Activated naive CD8-positive, alpha-beta T cell treated with anti-CD3 and anti-CD28 coated beads, Interleukin-2, amount 10 ng/mL, durations not matched to agents 7 days and 5 days (primary cell): ENCODE measurements at places on chromosomes 3 and 15. TPM values are rescaled to one million over a fixed set of nuclear protein-coding genes. Genes with fewer than 3 reads are reported as not detected.

GRCh38 chr3:6281662-6282061, 579.3 kb upstream of the GRM7 start:
- no peaks in the 10 kb centered on the region for H3K4me1 ChIP-seq
- DNase-seq = no peak
- H3K4me3 ChIP-seq = no peak overlapping the region
- no peaks in the 10 kb centered on the region for H3K36me3 ChIP-seq
- no peaks in the 10 kb centered on the region for H3K27me3 ChIP-seq

DNA sequence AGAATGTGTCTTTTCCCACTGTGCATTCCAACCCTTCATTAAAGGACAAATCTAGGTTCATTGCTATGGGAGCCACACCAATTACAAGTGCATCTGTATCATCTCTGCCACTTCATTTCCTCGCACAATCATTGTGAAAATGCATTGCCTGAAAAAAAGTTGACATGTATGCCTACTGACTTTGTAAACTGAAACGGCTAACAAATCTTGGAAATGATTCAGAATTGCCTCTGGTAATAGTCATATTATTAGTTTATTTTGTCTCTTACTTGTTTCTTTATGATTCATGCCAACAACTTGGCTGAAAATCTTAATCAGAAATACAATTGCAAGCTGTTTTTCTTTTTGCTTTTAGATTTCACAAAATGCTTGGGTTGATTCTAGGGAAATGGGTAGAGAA, 497.1 kb downstream of the ZIC1 start:
- DNase-seq = no peak
- no peaks in the 10 kb centered on the region for H3K36me3 ChIP-seq
- no peaks in the 10 kb centered on the region for H3K4me1 ChIP-seq
- no peaks in the 10 kb centered on the region for H3K27me3 ChIP-seq
- no peak overlapping the region for H3K27ac ChIP-seq

- no peaks in the 10 kb centered on the region for H3K36me3 ChIP-seq
- peaks cover 31% of the 10 kb centered on the region for H3K4me1 ChIP-seq
- DNase-seq = no peak
Observed at GRCh38 chr3:123347691-123348264, 101.1 kb downstream of the ADCY5 start.

- DNase-seq = peak; percentile 63
- no peak overlapping the region for H3K27ac ChIP-seq
- no peak overlapping the region for H3K4me3 ChIP-seq
- no peaks in the 10 kb centered on the region for H3K27me3 ChIP-seq
- peaks cover 33% of the 10 kb centered on the region for H3K4me1 ChIP-seq
- no peaks in the 10 kb centered on the region for H3K36me3 ChIP-seq
Observed at GRCh38 chr15:28975766-28976179, 90.0 kb downstream of the APBA2 start.

DNA sequence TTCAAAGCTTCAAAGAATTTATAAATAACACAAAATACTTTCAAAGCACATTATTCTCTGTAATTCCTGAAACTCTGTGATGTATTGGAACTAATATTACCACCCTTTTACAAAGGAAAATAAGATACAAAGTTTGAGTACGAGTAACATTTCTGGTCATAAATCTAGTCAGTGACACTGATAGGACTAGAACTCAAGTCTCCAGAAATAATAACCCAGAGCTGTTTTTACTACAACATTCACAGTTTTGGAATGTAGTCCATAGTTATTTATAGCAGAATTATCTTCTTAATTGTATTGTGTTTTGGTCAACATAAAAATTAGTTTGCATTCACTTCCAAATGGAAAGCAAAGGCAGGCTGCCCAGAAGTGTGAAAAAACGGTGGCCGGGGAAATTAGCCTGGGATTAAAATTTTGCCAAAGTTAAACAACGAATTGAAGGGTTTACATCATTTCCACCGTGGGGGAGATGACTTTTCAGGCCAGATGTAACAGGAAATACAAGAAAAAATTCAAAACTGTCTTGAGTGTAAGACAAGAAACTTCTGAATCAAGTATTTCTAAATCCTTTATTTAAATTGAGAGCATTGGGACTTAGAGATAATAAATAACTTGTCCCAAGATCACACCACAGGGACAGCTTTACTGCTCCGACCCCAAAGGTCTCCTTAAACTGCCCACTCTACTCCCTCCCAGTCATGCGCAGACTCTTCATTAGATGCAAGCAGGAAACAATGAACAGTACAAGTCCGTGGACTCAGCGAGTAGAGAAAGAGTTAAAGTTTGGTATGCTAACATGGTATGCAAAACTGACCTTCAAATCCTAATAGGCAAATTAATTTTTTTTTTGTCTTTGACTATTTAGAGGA, 74.3 kb upstream of the VGLL4 start:
- H3K27me3 ChIP-seq = peaks cover 14% of the 10 kb centered on the region
- H3K27ac ChIP-seq = peak overlapping the region; percentile 82
- peaks cover 1% of the 10 kb centered on the region for H3K36me3 ChIP-seq
- peak overlapping the region; percentile 94 for H3K4me3 ChIP-seq
- peaks cover 18% of the 10 kb centered on the region for H3K4me1 ChIP-seq

- H3K4me1 ChIP-seq = peaks cover 2% of the 10 kb centered on the region
- H3K4me3 ChIP-seq = peak within 1 kb of the TSS; percentile 9
- peaks cover 66% of the 10 kb centered on the region for H3K27me3 ChIP-seq
- H3K36me3 ChIP-seq = no peaks in the 10 kb centered on the region
- H3K27ac ChIP-seq = no peak within 1 kb of the TSS
Observed at GRCh38 chr3:33218446-33219174, at the start of gene SUSD5. Gene SUSD5, minus strand, starts transcription at chr3:33218810. Its CDS starts 13 bp downstream, at chr3:33218797.

DNA sequence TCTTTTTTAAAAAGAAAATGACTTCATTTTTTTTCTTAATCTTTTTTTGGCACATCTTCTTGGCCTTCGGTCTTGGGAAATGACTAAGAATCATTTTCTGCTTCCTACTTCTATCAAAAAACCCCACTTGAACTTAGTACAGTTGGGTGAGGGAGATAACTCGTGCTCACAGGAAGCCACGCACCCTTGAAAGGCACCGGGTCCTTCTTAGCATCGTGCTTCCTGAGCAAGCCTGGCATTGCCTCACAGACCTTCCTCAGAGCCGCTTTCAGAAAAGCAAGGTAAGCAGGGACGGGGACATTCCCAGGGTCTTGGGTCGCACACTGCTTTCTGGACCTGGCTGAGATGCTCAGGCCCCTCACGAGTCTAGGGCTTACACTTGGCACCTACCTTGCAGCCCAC, at the start of gene CCR4:
Gene CCR4, plus strand, starts transcription at position 235 of the 402 bp plus-strand sequence. CDS start 1,779 bp downstream, outside the sequence.
- H3K27ac ChIP-seq = peak within 1 kb of the TSS; percentile 21
- H3K4me1 ChIP-seq = peaks cover 15% of the 10 kb centered on the region
- no peaks in the 10 kb centered on the region for H3K36me3 ChIP-seq
- no peak for DNase-seq

- H3K27ac ChIP-seq = no peak overlapping the region
- no peaks in the 10 kb centered on the region for H3K4me1 ChIP-seq
- no peak for DNase-seq
- H3K4me3 ChIP-seq = no peak overlapping the region
- no peaks in the 10 kb centered on the region for H3K36me3 ChIP-seq
Observed at GRCh38 chr15:71202712-71203111, 87.4 kb downstream of the THSD4 start.

GRCh38 chr3:10198761-10199649, 34.3 kb downstream of the IRAK2 start:
- peak overlapping the region; percentile 96 for H3K27ac ChIP-seq
- H3K4me3 ChIP-seq = peak overlapping the region; percentile 72
- peaks cover 61% of the 10 kb centered on the region for H3K4me1 ChIP-seq

DNA sequence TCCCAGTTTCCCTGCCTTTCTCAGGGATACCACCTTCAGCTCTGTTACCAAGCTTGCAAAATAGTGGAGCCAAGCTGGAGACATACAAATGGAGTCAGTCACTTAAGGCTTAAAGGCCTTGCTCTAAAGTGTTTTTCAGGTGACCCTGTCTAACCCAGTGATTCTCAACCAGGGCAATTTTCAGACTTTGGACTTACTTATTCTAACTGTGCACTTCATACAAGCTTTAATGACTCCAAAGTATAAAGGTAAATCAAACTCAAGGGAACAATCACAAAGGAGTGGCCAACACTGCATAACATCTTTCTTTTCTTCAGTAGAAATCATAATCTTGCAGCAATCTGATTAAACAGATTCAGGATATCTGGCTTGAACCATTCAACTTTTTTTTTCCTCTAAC, 9.4 kb downstream of the ANO10 start:
- no peak overlapping the region for H3K4me3 ChIP-seq
- H3K36me3 ChIP-seq = peaks cover 2% of the 10 kb centered on the region
- no peak for DNase-seq
- no peak overlapping the region for H3K27ac ChIP-seq
- H3K27me3 ChIP-seq = peaks cover 2% of the 10 kb centered on the region

GRCh38 chr3:167666563-167666962, 12.8 kb upstream of the WDR49 start:
- no peaks in the 10 kb centered on the region for H3K4me1 ChIP-seq
- no peaks in the 10 kb centered on the region for H3K27me3 ChIP-seq
- H3K36me3 ChIP-seq = no peaks in the 10 kb centered on the region
- DNase-seq = no peak
- no peak overlapping the region for H3K4me3 ChIP-seq
- H3K27ac ChIP-seq = no peak overlapping the region

DNA sequence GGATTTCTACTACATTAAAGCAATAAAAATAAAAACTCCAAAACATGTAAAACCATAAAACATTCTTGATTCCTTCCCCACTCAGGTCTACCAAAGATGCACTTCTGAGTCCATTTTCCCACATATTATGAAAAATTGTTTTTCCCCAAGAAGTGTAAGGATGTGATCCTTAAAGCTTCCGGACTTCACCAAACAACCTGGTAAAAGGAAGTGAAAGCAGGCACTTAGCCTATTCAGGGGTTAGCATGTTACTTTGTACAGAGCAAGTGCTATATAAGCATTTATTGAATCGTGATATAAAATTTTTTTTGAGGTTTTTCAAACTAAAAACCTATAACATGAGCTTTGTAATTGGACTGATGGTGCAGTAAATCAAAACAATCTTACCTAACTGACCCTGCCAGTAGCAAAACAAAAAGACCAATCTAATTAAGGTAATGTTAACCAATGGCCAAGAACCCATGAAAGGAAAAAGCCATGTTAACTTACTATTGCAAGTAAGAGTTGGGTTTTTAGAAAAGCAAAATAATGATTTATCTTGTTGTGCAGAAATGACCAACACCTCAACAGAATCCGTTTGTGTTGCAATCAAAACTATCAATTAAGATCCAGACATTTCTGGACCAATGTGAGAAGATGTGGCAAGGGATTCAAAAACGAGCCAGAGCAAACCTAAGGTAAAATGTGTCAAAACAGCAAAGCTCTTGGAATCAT, 1.8 kb downstream of the SETD2 start:
- no peak for DNase-seq
- H3K27me3 ChIP-seq = no peaks in the 10 kb centered on the region
- H3K4me3 ChIP-seq = peak overlapping the region; percentile 95
- peak overlapping the region; percentile 98 for H3K27ac ChIP-seq
- peaks cover 42% of the 10 kb centered on the region for H3K4me1 ChIP-seq

- no peaks in the 10 kb centered on the region for H3K27me3 ChIP-seq
- H3K4me1 ChIP-seq = peaks cover 56% of the 10 kb centered on the region
- H3K4me3 ChIP-seq = peak overlapping the region; percentile 9
- no peak overlapping the region for H3K27ac ChIP-seq
- DNase-seq = no peak
- H3K36me3 ChIP-seq = peaks cover 27% of the 10 kb centered on the region
Observed at GRCh38 chr3:16890597-16891333, 6.0 kb downstream of the PLCL2 start.

DNA sequence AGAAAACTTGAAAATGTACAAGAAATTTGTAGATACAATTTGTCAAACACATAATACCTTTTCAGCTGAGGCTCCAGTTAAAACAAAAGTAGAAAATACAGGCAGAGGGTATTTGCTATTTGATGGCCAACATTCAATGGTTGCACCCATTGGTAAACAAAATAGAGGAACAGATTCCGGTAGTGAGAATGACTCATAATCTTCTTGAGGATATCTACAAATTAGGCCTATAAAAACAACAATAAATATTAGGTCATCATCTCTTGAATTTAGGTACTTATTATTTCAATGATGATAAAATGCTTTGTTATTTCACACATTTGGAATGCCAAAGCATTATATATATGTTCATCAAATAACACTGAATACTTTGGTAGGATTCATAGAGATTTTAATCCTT, 53.4 kb downstream of the DENND4A start:
- H3K4me3 ChIP-seq = no peak overlapping the region
- H3K36me3 ChIP-seq = peaks cover 30% of the 10 kb centered on the region

GRCh38 chr15:48463366-48463880, 132.2 kb downstream of the DUT start:
- no peak overlapping the region for H3K27ac ChIP-seq
- no peak overlapping the region for H3K4me3 ChIP-seq
- H3K36me3 ChIP-seq = no peaks in the 10 kb centered on the region
- peaks cover 3% of the 10 kb centered on the region for H3K27me3 ChIP-seq

- H3K27ac ChIP-seq = no peak overlapping the region
- DNase-seq = no peak
- H3K27me3 ChIP-seq = no peaks in the 10 kb centered on the region
Observed at GRCh38 chr3:189833266-189833665, 202.1 kb downstream of the TP63 start.

DNA sequence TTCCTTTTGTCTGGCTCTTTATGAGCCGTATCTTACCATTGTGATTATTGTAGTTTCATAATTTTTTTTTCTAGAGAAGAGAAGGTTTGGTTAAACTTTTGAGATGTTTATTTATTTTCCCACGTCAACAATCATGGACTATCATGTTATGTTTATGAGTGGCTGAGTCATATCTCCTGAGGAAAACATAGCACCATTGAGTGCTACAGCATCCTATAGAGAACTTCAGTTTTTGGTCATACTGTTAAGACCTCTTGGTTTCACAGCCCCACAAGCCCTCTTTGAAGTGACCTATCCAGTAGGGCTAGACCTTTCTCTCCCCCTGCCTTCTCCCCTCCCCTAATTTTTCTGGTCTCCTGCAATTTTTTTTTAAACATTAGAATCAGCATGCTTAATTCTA, 20.8 kb downstream of the PIK3CA start:
- H3K36me3 ChIP-seq = peaks cover 10% of the 10 kb centered on the region
- H3K27me3 ChIP-seq = no peaks in the 10 kb centered on the region
- DNase-seq = no peak
- H3K27ac ChIP-seq = no peak overlapping the region

DNA sequence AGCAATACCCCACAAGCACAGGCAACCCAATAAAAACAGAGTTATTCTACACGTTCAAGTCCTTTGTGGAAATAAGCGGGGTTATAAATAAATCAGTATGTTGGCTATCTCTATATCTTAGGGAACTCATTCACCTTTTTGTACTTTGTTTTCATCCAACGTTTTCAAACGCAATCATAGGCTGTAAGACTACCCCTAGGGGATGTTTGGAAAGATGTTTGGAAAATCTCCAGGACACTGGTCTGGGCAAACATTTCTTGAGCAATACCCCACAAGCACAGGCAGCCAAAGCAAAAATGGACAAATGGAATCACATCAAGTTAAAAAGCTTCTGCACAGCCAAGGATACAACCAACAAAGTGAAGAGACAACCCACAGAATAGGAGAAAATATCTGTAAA, 70.1 kb downstream of the CLDN11 start:
- no peak overlapping the region for H3K27ac ChIP-seq
- H3K4me1 ChIP-seq = no peaks in the 10 kb centered on the region
- H3K36me3 ChIP-seq = no peaks in the 10 kb centered on the region
- no peak for DNase-seq

FGF12 gene
- total RNA-seq = not detected

MYO9A gene
- 24.1 TPM for total RNA-seq

CFAP20DC gene
- 1.4 TPM for total RNA-seq

CRABP1 gene
- not detected for total RNA-seq
